ENCODE measurements at places on chromosomes 11 and 22.

GRCh38 chr11:110818032-110818687 lies 105.9 kb upstream of the ARHGAP20 start:
- DNase-seq = peak; percentile 69

DNA sequence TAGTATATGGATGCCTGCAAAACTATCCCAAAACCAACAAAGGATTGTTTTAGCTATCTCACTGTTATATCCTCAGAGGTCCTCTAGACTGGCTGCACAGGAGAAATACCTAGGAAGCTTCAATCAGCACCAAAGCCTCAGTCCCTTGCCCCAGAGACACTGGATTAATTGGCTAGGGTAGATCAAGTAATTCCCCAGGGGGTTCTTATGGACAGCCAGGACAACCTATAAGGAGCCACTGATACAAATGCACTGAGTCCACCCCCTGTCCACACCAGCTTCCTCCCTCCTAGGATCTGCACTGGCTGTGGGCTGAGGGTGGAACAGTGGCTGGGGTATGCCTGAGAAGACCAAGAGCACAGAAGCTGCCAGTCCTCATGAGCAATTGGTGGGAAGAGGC lies 16.3 kb downstream of the ADORA2A start:
- DNase-seq = no peak

DNA sequence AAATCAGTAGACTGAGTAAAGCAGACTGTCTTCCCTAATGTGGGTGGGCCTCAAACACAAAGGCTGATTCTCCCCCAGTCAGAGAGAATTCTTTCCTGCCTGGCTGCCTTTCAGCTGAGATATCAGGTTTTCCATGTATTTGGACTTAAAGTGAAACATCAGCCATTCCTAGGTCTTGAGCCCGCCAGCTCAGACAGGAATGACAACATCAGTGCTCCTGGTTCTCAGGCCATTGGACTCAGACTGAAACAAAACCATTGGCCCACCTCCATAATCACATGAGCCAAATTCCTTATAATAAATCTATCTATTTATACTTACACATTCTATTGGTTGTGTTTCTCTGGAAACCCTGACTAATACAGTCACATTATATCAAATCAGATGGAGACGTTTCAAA lies 56.7 kb upstream of the CLPB start:
- DNase-seq = peak; percentile 63

- peak; percentile 44 for DNase-seq
Observed at GRCh38 chr11:6812390-6813005, 13.0 kb upstream of the OR6A2 start.

DNA sequence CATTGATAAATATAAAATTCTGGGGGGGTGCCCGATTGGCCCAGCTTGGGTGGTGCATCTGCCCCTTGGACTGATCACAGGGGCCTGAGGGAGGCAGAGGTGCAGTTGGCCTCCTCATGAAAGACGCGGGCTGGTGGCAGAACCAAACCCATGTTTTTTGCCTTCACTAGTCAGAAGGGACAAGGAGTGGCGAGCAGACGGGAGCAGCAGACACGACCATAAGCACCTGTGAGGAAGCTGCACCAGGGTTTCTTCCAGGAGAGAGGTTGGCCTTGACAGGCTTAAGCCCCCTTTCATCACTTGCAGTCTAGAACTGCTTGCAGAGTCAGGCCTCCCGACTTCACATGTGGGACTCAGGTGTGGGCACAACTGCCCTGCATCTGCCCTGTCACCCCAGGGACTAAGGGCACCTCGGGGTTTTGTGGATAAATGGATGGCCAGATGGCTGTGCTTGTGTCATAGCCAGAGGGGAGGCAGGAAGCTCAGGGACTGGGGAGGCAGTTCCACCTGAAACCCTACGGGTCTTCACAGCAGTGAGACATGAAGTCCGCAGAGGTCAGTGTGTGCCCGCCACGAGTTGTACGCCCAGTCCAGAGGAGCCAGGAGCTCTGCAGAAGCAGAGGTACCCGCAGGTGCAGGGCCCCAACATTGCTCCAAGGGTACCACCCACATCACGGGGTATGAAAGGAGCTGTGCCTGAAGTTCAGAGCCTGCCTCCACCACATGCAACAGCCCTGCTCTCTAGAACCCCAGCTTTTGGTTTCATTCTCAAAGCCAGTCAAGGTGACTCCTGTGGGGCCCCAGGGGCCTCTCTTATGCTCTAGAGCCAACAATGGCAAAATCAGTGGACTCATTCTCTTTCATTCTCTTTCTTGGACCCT lies 18.2 kb upstream of the SYT13 start:
- DNase-seq = no peak

GRCh38 chr11:93933230-93933629 lies 82.8 kb upstream of the VSTM5 start:
- no peak for DNase-seq

GRCh38 chr22:37198258-37199102 lies 10.4 kb upstream of the C1QTNF6 start:
- peak; percentile 72 for DNase-seq

DNA sequence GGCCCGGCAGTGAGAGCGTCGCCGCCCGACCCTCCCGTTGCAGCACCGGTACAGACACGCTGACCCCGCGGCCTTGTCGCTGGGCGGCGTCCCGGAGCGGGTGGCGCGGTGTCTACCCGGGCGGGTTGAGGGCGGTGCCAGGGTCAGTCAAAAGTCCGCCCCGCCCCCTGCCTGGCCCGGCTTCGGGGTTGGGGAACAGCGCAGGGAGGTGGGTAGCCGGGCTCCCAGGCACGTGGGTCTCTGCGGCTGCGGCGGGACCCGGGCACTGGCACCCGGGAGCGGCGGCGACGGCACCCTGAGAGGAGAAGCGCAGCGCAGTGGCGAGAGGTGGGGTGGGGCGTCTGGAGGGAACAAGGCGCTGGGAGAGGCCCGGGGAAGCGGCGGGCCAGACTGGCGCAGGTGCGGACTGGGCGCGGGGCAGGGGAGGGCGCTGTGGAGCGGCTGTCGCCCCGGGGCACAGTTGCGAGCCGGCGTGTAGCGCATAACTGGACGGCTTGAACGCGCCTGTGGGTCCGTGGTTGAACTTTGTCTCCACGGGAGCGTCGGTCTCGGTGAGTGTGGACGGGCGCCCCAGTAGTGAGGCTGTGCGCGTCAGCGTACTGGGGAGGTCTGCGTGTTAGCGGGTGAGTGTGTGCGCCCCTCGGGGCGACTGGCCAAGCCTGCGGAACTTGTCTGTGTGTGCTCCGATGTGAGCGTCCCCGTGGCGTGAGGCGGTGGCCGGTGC lies at the start of gene P2RY2:
Gene P2RY2, plus strand, starts transcription at position 176 of the 724 bp plus-strand sequence. CDS start 15,879 bp downstream, outside the sequence.
- DNase-seq = no peak

GRCh38 chr22:45460288-45461109 lies 42.2 kb upstream of the FBLN1 start:
- peak; percentile 91 for DNase-seq

- no peak for DNase-seq
Observed at GRCh38 chr11:14323118-14323676, 35.8 kb downstream of the RRAS2 start.

DNA sequence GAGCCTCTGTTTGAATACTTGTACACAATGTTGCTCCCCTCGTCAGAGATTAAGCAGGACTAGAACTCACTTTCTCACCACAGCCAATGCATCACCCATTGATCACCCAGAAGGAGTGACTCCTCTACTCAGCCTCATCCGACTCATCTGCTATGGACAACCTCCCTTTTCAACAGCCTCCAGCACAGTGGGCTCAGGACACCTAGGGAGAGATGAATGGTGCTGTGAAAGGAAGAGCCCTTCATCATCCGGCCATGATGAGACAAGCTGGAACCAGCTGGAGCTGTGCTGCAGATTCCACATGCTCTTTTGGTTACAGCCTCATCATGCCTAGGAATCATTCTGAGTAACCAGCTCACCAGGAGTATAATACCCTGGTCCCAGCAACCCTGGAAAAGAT lies 15.5 kb downstream of the C11orf91 start:
- DNase-seq = peak; percentile 67

DNA sequence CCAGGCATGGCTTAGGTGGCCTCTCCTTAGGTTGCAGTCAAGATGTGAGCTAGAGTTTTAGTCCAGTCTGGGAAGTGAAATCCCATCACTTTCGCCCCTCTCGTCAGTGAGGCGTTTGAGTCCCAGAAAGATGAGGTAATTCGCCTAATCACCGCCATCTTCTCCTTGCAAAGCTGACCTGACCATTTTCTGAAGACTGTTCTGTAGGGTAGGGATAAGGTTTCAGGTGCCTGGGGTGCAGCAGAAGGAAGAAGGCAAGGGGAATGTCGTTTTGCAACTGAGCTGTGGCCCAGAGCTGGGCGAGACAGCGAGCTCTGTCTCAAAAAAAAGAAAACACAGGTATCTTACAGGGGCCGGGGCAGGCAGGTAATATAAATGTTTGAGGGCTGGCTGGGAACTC lies 61.7 kb upstream of the CECR2 start:
- DNase-seq = no peak

DNA sequence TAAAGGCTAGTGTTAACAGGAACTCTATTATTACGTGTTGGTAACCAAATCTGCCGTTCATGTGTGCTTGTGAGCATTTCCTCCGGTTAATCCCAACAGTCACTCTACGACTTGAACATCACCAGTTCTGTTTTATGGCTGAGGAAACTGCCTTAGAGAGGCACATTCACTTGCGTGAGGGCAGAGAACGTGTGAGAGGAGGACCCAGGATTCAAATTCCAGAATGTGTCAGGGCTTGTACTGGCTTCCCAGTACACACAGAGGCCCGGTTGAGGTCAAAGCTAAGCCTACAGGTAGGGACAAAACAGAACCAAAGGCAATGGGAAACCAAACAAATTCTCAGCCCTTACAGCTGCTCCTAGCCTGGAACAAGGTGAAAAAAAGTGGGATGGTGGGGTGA lies 66.9 kb upstream of the TENM4 start:
- DNase-seq = no peak

GRCh38 chr11:123740787-123741158 lies 687 bp downstream of the ZNF202 start:
- no peak for DNase-seq

DNA sequence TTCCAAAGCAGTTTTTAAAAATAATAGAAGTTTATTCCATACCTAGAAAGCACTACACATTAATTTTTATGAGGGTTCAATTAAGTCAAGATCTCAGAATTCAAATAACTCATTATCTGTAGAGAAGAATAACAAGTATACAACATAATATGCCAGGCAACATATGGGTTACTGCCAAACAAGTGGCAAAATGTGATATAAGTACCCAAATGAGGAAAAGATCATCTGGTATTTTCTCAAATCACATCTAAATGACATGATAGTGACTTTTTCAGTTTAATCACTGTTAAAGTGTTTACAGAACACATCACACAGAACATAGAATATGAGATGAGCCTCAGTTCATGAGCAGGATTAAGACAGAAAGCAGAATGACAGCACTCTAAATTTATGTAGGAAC lies 123.3 kb downstream of the FCHSD2 start:
- no peak for DNase-seq

- DNase-seq = no peak
Observed at GRCh38 chr11:2836315-2837095, 49.1 kb downstream of the CDKN1C start.

- no peak for DNase-seq
Observed at GRCh38 chr11:99464985-99465384, 444.2 kb downstream of the CNTN5 start.

DNA sequence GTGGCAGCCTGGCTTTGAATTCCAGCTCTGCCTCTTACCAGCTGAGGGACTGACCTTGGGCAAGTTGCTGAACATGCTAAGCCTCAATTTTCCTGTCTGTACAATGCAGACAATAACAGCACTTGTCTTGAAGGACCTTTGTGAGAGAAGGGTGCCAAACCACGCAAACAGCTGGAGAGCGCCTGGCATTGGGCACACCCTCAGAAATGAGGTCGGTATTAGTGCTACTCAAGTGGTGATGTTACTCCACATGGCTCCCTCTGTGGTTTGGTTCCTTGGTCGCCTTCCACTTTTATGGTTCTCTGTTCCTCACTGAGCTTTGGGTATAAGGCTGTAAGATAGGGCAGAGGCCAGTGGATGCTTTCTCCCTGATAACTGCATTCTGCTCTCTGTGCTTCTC lies 8.2 kb downstream of the UBASH3B start:
- DNase-seq = no peak

GRCh38 chr11:112881461-112881860 lies 79.8 kb upstream of the NCAM1 start:
- DNase-seq = peak; percentile 79

- peak; percentile 75 for DNase-seq
Observed at GRCh38 chr11:72446929-72447769, 12.8 kb upstream of the CLPB start.

- DNase-seq = no peak
Observed at GRCh38 chr11:13310443-13310842, 32.9 kb downstream of the BMAL1 start.

GRCh38 chr11:57903441-57904123 lies 120.1 kb upstream of the OR9Q1 start:
- DNase-seq = no peak

GRCh38 chr11:113179181-113179704 lies 135.1 kb upstream of the TTC12 start:
- DNase-seq = no peak

DNA sequence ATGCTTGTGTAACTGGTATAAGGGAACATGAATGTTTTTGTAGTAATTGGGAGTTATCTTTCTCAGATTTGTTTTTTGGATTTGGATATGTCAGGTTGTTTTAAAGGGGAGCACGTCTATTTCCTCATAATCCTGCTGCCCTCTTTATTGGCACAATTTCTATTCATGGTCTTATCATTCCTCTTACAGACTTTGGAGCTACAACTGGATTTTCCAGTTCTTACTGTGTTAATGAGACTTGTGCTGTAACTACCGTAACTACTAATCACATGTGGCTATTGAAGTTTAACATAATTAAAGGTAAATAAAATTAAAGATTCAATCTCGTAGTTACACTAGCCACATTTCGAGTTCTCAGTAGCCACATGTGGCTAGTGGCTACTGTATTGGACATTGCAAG lies 1.9 kb downstream of the FDX1 start:
- no peak for DNase-seq

- DNase-seq = no peak
Observed at GRCh38 chr22:29208879-29209623, 3.4 kb downstream of the EMID1 start.

DNA sequence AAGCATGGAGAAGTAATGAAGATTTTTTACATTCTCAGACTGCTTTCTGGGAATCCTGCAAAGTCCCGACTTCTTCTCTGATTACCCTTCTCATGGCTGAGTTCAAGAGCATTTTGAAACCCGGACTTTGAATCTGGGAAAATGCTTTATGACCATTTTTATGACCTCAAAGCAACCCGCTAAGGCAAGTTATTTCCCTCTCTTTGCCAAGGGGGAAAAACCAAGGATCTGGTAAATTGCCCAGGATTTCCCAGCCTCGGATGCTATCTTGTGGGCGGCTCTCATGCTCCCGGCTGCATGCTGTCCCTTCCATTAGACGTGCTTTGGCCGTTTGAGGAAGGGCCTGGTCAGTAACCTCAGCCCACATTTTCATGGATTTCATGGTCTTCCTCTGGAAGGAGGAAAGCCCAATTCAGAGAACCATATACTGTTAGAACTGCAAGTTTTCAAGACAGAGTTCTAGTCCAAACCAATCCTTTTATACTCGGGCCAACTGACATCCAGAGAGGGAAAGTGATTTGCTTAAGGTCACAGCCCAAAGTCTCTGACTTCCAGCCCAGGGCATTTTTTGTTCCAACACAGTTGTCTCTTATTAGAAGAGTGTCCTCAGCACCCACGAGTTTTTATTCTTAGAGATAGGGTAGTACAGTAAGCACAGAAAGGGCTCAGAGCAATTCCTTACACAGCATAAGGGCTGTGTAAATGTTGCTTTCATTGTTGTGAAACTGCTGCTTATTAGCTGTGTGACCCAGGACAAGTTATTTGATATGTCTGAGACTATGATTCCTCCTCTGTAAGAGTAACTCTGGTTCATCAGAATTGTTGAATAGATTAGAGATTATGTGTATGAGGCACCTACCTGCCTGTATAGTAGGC lies 77.4 kb downstream of the NAV2 start:
- peak; percentile 82 for DNase-seq

All from fibroblast of upper back skin (primary cell).